ENCODE measurements at places on chromosomes 5 and 9. TPM values are rescaled to one million over a fixed set of nuclear protein-coding genes. Genes with fewer than 3 reads are reported as not detected.

The ST8SIA4 gene
- total RNA-seq = 20.1 TPM

The IL33 gene
- total RNA-seq = 15.8 TPM

The FAXDC2 gene
- 81.2 TPM for total RNA-seq

The PCDHGA12 gene
- total RNA-seq = 9.2 TPM

The CDX1 gene
- not detected for total RNA-seq

The TLR4 gene
- total RNA-seq = 77.9 TPM

The FCN2 gene
- 1.5 TPM for total RNA-seq

The IQGAP2 gene
- 58.7 TPM for total RNA-seq

The RETREG1 gene
- 71.0 TPM for total RNA-seq

The ATOSB gene
- total RNA-seq = 20.4 TPM

The PCDHGB3 gene
- 1.9 TPM for total RNA-seq

The FCN1 gene
- total RNA-seq = 10.5 TPM

The PCDHB9 gene
- 1.0 TPM for total RNA-seq

The CNTFR gene
- 42.7 TPM for total RNA-seq

The TRIM7 gene
- 6.6 TPM for total RNA-seq

The PITX1 gene
- not detected for total RNA-seq

The MXD3 gene
- total RNA-seq = 0.82 TPM

The SCGB3A1 gene
- not detected for total RNA-seq

The PPP1R2B gene
- not detected for total RNA-seq

The FUBP3 gene
- total RNA-seq = 39.0 TPM

The NAIF1 gene
- total RNA-seq = 8.4 TPM

The LCN12 gene
- not detected for total RNA-seq

The ZNF300 gene
- total RNA-seq = 4.9 TPM

The PCDHGA2 gene
- total RNA-seq = 2.5 TPM

The GABRA1 gene
- total RNA-seq = not detected

The TMEM141 gene
- total RNA-seq = 57.8 TPM

The DNAH5 gene
- under 0.01 TPM for total RNA-seq

The KCNN2 gene
- 0.17 TPM for total RNA-seq

The CHSY3 gene
- total RNA-seq = 5.9 TPM

The ADCY2 gene
- total RNA-seq = 5.7 TPM

The SMIM33 gene
- total RNA-seq = not detected

The PIP5KL1 gene
- 2.3 TPM for total RNA-seq

The ACOT12 gene
- not detected for total RNA-seq

The HAVCR1 gene
- not detected for total RNA-seq

The PCSK1 gene
- total RNA-seq = 4.4 TPM

The HRCT1 gene
- 15.3 TPM for total RNA-seq

The N4BP3 gene
- 3.0 TPM for total RNA-seq

The WNK2 gene
- not detected for total RNA-seq

The PCDH12 gene
- 2.6 TPM for total RNA-seq

The ANKRD18A gene
- not detected for total RNA-seq

The GHR gene
- total RNA-seq = 279 TPM

The KLHL9 gene
- total RNA-seq = 18.6 TPM

The EIF4E1B gene
- not detected for total RNA-seq

The NUTM2F gene
- total RNA-seq = not detected

The MAP1B gene
- 174 TPM for total RNA-seq

The ARRDC3 gene
- 92.0 TPM for total RNA-seq

The HMCN2 gene
- 9.2 TPM for total RNA-seq

The IFNK gene
- total RNA-seq = not detected

The ZBTB34 gene
- total RNA-seq = 16.0 TPM

The ERAP2 gene
- 23.9 TPM for total RNA-seq
